Fibroblast of pulmonary artery (primary cell): ENCODE measurements at places on chromosomes 16 and 17.
A peak's percentile ranks its signal among the peaks of the same experiment; 100 is the strongest.

GRCh38 chr16:24851700-24852099 is 5.9 kb downstream of the SLC5A11 start:
- no peak for DNase-seq

DNA sequence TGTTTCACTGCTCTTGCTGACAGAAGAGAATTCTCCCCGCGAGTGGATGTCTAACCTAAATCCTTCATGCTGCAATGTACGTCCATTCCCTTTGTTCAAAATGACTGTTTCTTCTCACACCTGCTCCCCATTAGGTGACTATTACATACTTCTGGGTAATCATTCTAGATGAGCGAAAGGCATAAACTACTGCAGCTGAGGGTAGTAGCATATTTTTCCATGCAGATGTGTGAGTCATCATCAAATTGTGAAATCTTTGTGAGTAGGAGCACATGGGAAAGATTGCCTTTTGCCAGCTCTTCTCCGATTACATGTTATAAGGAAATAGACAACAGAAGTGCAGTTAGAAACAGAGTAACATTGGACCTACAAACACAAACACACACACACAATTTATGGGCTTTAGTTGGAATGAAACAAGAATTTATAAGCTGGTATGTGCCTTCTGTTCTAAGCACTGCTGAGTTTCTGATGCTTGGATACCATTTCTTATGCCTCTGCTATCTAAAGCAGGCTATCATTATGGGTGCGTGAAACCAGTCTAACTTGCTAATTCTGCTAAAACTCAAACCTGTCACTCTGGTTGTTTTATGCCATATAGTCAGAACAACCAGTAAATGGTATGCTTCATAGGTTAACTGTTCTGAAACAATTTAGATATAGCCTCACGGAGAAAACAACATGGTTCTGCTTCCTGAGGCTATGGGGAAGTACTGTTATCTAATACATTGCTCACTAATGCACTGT is 346.9 kb upstream of the PSMD7 start:
- peak; percentile 63 for DNase-seq

GRCh38 chr16:12548270-12548983 is 255.3 kb downstream of the CPPED1 start:
- no peak for DNase-seq

DNA sequence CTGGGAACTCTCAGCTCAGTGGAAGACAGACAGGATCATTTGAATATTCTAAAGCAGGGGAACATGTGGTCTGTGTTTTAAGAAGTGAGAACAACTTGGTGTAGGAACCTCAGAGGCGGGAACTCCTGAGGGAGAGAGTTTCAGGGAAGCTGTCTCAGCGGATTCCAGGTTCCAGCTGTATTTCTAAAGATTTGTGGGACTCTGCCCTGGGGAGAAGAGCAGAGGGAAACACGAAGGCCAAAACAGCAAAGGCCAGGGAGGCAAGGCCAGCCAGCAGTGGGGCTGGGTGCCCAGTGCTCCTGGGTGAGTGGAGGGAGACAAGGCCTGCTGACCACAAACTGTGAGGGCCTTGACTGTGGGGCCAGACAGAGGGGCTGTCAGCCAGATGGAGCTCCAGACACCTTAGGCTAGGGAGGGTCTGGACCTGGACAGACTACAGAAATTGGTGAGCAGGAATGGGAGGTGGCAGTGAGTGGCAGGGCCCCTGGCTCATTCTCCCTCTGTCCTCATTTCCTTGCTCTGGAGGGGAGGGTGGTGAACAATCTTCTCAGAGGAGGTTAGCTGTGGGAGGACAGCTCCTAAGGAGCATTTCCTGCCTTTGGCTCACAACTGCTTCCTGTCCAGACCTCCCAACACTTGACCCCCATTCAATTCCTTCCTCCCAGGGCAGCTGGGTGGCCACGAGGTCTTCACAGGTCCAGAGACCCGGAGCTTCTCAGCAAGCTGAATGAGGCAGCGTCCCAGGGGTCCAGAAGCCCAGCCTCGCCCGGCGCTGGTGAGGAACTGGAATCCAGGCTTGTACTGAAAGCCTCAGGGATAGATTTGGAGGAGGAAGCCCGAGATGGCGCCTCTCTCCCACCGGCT is 21.0 kb upstream of the FZD2 start:
- DNase-seq, result peak; percentile 75

DNA sequence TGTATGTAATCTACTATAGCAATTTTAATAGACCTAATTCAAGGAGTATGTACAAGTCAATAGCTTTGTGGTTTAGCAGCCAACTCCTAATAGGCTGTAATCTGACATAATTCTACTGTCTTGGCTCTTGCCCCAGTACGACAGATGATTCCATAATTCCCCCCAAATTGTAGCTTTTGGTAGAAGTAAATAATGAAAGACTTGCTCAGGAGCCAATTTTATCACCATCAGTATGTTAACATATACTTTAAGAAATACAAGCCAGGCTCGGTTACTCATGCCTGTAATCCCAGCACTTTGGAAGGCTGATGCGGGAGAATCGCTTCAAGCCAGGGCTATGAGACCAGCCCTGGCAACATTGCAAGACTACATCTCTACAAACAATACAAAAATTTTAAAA is 53.9 kb downstream of the AP2B1 start:
- no peak for DNase-seq

- peak; percentile 45 for DNase-seq
Measured at GRCh38 chr17:62933501-62934385, 32.3 kb upstream of the TANC2 start.

DNA sequence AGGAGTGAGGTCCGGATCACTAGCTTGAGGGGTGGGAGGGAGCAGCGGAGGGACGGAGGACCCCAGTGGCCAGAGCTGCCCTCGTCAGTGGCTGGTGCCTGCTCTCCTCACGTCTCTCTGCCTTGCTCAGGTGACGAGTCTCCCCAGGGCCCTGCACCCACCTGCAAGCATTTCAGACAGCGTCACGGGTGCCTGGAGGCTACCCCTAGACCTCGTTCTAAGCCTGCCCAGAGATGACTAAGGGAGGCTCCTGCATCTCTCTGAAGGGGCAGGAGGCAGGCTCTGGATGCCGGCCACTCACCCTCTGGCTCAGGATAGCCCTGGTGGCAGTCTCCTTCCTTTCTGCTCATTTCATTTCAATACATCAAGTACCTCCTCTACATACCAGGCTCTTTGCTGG is 68.8 kb downstream of the MRC2 start:
- DNase-seq, result no peak

DNA sequence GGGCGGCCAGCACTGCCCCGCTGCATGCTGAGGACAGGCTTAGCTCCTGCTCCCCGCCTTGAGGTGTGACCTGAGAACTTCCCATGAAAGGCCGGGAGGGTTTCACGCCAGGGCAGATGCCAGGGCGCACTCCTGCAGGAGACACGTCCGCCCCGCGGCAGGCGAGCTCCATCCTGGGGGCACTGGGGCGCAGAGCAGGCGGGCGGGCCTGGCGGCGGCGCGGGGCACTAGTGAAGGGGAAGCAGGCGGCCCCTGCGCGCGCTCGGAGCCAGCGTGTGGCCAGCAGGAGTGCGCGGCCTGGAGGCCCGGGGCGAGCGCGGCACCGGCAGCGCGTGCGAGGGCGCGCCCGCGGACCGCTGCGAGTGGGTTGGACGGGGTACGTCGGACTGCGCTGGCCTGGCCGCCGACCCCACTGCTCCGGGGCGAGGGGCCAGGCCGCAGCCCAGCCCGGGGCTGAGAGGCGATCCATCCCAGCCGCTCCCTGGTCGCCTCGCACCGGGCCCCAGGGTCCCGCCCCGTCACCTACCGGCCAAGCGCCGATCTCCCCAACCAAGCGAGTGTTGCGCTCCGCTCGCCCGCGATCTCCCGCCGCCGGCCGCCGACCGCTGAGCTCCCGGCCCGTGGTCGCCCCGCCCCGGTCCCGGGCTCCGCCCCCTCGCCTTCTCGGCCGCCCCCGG is at the start of gene MAP3K14:
TSS of gene MAP3K14 (minus strand) at position 587 of the 677 bp plus-strand sequence. CDS start 26,275 bp downstream, outside the sequence.
- peak; percentile 75 for DNase-seq

- DNase-seq, result no peak
Measured at GRCh38 chr17:51721730-51722129, 436.8 kb downstream of the CA10 start.

GRCh38 chr17:40290629-40291280 is 3.1 kb downstream of the CDC6 start:
- DNase-seq, result peak; percentile 96

DNA sequence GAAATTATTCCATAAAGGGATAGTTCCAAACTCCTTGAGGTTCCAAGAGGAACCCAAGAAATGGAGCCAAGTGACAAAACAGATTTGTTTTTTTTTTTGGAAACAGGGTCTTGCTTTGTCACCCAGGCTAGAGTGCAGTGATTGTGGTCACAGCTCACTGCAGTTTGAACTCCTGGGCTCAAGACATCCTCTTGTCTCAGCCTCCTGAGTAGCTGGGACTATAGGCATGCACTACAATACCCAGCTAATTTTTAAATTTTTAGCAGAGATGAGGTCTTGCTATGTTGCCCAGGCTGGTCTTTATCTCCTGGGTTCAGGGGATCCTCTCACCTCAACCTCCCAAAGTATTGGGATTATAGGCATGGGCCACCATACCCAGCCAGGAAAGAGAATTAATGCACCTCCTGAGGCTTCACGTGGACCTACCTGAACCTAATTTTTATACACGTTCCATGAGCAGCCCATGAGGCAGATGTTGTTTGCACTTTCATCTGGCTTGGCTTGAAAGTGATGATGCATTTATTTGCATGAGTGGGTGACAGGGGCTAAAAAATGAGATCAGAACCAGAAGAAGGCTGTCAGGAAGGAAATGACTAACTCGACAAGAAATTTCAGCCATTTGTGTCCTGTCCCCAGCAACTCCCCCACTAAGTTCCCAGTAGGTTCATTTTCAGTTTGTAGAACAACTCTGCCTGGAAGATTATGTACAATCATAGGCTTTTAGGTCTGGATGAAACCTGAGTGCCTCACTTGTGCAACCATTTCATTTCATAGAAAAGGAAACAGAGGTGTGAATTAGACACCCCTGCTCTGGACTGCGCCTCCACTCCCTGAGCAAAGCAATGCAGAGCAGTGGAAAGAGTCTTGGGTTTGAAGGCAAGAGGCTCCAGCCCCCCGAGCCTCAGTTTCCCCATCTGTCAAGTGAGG is 10.3 kb upstream of the IRF8 start:
- DNase-seq, result peak; percentile 90

DNA sequence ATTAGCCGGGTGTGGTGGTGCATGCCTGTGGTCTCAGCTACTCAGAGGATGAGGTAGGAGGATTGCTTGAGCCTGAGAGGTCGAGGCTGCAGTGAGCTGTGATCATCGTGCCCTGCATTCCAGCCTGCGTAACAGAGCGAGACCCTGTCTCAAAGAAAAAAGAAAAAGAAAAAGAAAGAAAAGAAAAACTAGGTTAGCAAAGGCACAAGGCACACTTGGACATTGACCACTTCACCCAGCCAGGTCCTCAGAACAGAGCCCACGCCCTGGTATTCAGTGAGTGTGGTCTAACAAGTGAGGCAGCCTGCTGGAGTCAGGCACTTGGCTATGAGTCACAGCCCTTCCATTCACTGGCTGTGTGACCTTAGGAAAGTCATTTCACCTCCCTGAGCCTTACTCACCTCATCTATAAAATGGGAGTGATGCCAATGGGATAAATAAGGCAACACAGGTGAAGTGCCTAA is 10.4 kb downstream of the MILR1 start:
- DNase-seq, result peak; percentile 44

- DNase-seq, result peak; percentile 9
Measured at GRCh38 chr16:12417815-12418211, 385.9 kb downstream of the CPPED1 start.

DNA sequence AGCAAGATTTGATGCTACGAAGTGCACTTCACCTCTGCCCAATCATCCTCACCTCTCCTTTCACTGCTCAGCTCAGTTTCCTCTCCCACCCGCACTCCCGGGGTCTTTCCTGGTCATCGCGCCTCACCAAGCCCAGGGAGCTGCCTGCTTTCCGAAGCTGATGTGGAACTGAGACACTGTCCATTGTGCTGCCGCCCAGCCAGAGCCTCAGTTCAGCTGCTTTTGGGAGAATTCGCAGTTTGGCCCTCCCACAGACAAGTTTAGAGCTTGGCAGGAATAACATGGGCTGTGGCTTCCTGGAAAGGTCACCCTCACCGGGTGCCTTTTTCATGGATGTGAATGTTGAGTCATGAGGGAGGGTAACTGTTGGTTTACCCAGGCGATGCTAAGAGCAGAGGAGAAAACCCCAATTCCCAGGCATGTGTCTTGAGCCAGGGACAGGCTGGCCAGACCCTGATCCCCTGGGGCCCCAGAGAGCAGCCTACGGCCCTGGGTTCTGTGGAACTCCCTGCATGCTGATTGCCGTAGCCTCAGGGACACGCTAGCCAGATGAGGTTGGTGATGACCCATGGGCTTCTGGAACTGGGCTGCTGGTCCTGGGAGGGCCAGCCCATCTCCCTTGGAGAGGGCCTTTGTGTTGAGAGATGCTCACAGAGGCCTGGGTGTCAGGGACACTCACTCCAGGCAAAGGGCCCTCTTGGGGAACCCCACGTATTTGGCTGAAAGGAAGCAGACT is 1687.5 kb downstream of the TP53TG3F start:
- no peak for DNase-seq

DNA sequence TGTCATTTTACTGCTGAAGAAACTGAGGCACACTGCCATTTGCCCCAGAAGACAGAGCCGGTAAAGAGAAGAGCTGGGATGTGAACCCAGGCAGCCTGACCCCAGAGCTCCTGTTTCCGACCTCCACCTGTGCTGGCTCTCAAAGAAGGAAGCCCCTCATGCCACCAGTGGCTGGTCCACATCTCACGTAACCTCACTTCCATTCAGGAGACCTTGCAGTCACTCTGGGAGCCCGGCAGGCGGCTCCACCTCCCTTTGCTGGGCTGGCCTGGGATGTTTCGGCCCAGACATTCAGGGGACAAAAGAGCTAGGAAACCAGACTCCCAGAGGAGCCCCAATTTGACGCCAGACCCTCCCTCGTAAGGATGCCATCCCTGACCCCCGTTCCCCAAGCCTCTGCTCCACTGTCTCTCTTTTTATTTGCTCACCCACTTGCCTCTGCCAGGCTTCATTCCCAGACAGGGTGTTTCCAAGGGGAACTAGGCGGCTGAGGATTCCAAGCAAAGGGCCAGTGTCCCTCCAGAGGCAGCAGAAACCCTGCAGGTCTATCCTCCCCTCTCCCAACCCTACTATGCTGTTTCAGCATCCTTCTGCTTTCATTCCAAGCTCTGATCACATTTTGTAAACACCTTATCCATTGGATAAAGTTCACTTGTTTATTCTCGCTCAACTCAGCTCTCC is 2.8 kb downstream of the TAF1C start:
- DNase-seq, result no peak

DNA sequence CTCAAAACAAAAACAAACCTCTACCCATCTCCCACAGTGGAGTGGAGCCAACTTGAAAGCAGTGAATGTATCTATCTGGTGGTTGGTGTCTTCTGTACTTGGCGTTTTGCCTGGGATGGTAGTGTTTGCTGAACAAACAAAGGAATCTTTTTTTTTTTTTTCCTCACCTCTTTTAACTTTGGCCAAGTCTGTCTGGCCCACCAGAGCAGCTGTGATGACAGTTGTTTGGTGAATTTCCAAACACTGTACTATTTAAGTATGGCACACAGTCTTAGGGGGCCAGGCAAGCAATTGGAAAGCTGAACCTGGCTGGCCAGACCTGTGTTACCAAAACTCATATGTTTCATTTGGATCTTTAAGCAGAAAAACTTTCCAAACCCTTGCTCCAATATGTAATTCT is 101.8 kb upstream of the CDH13 start:
- no peak for DNase-seq
